Karpas-422 (cell line): ENCODE measurements at places on chromosomes 7 and 10.

GRCh38 chr7:81361769-81362312, 408.0 kb downstream of the HGF start:
- DNase-seq: no peak

GRCh38 chr10:77104459-77104980, 533.1 kb downstream of the KCNMA1 start:
- no peak for DNase-seq

DNA sequence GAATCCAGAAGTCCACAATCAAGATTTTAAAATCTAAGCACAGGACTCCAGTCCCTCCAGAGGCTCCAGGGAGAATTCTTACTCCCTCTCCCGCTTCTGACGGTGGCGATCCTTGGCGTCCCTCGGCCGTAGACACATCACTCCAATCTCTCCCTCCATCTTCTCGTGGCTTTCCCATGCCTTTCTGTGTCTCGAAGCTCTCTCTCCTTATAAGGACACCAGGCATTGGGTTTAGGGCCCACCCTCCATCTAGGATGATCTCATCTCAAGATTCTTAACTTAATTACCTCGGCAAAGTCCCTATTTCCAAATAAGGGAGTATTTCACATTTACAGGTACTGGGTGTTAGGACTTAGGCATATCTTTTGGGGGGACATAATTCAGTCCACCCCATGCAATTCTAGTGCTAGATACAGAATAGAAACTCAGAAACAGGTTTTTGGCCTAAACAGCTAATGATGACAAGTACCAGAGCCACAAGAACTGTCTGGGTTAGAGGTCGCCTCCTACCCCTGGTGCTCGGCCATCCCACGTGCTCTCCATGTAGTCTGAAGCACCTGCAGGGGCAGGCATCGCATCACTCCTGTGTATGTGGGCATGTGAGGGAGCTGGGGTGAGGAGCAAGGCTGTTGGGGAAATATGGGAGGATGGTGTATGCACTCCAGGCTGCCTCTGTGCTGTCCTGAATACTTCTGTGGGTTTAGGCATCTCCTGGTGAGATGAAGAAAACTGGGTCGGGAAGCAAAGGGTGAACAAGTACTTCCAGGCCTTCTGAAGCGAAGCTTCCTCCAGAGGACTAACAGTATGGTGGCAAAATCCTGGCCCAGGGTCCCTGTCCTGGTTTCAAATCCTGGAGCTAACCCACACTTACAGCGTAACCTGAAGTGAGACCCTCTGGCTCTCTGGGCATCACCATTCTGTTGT, 298.3 kb upstream of the ZMIZ1 start:
- DNase-seq: no peak

DNA sequence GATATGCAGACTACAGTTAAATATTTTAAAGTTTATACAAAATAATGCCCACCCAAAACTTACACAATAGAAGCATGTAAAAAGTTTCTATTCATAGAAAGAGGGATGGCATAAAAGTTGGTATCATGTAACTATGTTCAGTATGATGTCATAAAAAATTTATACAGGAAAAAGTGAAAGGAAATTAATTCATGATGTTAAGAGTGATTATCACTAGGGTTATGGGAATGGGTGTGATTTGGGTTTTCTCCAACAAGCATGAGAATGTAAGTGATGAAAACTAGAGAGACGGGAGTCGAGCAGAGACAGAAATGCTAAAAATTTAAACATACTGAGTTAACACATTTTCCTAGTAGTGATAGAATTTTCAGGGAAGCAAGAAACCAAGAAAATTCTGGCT, 52.7 kb downstream of the GDI2 start:
- DNase-seq: no peak
